ENCODE measurements at places on chromosomes 16 and 17. TPM values are rescaled to one million over a fixed set of nuclear protein-coding genes. Genes with fewer than 3 reads are reported as not detected.

The TMEM204 gene
- total RNA-seq = 6.2 TPM

The FAM171A2 gene
- total RNA-seq = 3.4 TPM

The KCTD19 gene
- 0.20 TPM for total RNA-seq

The KRTAP2-2 gene
- total RNA-seq = 6.5 TPM

The SNRNP25 gene
- total RNA-seq = 13.0 TPM

The KLHL36 gene
- 26.2 TPM for total RNA-seq

The HCRT gene
- not detected for total RNA-seq

The TUBB3 gene
- 7.6 TPM for total RNA-seq

The CIAO3 gene
- total RNA-seq = 41.2 TPM

The RDM1 gene
- 0.79 TPM for total RNA-seq

The CLEC19A gene
- total RNA-seq = not detected

The KRTAP4-6 gene
- total RNA-seq = 4.0 TPM

The ENPP7 gene
- total RNA-seq = not detected

The PDE6G gene
- total RNA-seq = 0.49 TPM

The SHCBP1 gene
- total RNA-seq = 9.0 TPM

The LRRC37B gene
- total RNA-seq = 22.5 TPM

The HBA1 gene
- total RNA-seq = 3,010 TPM

The ABCA6 gene
- total RNA-seq = 46.1 TPM

The GNPTG gene
- total RNA-seq = 24.6 TPM

The TMEM238L gene
- total RNA-seq = 0.30 TPM

The KRT20 gene
- 0.39 TPM for total RNA-seq

The CAMKK1 gene
- total RNA-seq = 6.1 TPM

The YPEL2 gene
- total RNA-seq = 25.4 TPM

The CCL16 gene
- total RNA-seq = not detected

The CTRL gene
- total RNA-seq = 0.49 TPM

The TP53TG3 gene
- not detected for total RNA-seq

The CBX8 gene
- total RNA-seq = 3.4 TPM

The ETV4 gene
- total RNA-seq = 3.0 TPM

The NCOR1 gene
- 112 TPM for total RNA-seq

The ERN2 gene
- not detected for total RNA-seq

The RHBDL1 gene
- total RNA-seq = 1.2 TPM

The SYT17 gene
- 3.1 TPM for total RNA-seq

The NOTUM gene
- 1.7 TPM for total RNA-seq

The SMPD3 gene
- 6.7 TPM for total RNA-seq

The FOXN1 gene
- total RNA-seq = 3.0 TPM
